ENCODE measurements at places on chromosomes 6 and 20.

- DNase-seq, result no peak
Measured at GRCh38 chr20:55626716-55627115, 378.6 kb downstream of the CBLN4 start.

GRCh38 chr6:138486249-138487101 is 12.8 kb downstream of the NHSL1 start:
- no peak for DNase-seq

DNA sequence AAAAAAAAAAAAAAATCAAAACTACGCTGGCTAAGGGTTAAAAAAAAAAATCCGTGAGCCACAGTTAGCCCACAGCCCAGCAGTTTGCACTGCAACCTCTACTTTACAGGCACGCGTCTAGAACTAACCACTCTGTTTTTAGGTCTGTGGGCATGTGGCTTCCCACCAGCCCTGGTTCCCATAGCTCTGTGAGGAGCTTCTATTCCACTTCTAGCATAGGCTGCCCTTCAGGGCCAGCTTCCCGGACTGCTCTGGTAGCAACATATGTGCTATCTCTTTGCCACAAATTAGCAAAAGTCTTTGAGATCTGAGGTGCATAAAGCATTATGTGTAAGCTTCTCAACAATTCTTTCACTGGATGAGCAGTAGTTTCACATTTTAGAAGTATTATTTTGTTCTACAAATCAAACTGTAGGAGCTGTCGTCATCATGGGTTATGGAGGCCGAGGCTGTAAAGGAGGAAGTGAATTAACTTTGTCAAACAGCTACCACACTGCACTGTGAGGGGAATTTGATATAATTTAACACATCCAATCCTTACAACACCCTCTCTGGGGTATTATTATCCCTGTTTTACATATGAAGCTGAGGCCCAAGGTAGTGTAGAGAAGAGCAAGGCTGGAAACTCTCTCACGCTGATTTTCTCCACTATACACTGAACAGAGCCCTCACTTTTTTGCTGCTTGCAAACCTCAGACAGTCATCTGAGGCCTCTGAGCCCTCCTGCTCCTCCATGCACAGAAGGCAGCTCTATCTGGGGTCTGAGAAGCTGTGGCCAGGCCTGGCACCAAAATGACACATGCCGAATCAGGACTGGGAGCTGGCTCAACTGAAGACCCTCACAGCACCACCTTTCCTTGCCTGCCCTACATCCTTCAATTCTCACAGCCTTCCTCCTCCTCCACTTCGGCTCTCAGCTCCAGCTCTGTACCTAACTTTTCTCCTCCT is 35.4 kb downstream of the MAN1A1 start:
- DNase-seq, result peak; percentile 55

DNA sequence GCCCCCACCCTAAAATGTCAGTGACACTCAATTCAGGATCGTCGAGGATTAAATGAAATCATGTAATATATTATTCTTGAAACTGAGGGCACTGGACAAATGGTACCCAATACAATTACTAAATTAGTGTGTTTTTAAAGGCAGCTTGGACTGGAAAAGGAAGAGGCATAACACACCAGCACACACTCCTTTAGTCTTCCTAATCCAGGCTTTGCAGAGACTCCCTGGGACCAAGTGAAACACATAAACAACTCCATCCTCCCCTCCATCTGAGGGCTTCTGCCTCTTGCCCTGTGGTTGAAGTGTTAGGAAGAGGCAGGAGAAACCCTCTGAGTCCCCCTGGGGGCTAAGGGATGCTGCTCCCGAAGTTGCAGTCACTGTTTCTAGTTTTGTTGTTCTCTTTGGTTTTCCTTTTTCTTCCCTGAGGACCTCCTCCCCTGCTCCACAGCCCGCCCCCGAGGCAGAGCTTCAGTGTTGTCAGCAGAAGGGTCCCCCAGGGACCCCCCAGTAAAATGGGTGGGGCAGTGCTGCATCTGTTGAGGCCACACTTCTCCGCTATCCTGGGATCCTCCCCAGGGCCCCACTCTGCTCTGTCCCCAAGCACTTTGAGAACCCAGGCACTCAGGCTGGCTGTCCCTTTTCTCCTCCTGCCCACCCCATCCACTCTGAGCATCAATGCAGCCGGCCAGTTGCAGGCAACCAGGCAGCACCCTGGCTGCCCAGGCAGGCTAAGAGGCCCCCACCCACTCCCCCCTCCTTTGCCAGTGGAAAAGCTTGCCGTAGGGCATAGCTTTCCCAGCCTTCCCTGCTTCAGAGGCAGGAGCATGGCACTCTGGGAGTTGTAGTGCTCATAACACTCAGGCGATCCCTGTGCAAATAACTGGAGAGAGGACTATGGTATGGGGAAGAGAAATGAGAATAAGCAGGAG is 5.9 kb downstream of the TMEM63B start:
- DNase-seq, result no peak

DNA sequence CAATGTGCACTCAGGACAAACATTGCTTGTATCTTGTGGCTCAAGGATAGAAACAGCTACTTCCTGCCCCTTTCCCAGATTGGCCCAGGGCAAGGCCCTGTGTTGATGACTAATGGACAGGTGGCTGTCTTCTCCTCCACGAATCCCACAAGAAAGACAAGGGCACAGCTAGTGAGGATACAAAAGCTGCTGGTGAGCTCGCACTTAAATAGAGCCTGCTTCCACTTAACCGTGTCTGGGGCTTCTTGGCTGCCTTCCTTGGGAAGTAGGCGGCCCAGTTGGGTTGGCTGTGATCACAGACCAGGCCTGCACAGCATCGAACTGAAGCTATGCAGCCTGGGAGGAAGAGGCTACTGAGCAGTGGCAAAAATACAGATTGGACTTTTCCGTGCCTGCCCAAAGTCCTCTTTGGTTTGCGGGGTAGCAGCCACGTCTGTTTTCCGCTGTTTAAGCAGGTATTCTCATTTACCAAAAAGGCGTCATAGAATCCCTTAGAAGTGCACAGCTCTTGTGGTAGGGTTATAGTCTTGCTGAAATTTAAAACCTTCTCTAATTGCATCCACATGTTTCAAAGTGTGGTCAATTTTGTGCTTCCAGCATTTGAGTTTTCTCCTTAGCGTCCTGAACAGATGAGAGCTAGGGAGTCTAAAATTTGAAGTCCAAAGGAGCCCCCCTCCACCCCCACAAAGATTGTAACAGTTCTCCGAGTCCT is 23.0 kb upstream of the NAA20 start:
- DNase-seq, result no peak

DNA sequence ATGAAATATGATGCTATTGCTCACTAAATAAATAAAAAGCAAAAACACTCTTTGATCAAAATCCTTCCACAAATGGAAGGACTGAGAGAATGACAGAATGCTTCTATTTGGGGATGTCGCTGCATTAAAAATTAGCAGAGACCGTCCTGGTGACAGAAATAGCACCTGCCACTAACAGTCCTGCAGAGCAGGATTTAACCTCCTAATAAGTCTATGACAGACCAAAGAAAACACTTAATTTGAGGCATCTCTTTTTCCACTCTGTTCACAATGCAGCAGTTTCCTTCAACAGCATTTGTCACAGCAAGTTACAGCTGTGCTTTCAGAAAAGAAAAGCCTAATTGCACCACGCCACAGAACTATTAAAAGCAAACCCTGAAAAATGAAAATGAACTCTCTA is 140.6 kb upstream of the BEND6 start:
- DNase-seq, result no peak

DNA sequence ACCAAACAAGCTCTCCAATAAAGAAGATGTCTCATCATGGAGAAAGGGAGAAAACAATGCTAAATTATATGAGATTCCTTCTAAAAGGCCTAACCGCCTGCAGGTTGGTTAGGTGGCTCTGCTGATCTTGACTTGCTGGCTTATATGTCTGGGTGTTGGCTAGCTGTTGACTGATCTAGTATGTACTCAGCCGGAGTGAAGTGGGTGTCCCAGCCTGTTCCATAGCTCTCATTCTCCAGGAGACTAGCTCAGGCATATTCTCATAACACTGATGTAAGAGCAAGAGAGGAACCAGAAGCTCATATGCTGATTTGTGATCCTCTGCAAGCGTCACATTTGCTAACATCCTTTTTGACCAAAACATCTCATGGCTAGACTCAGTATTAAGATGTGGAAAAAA is 473.0 kb downstream of the BMP2 start:
- DNase-seq, result no peak

- no peak for DNase-seq
Measured at GRCh38 chr6:95232446-95232845, 344.9 kb upstream of the MANEA start.

DNA sequence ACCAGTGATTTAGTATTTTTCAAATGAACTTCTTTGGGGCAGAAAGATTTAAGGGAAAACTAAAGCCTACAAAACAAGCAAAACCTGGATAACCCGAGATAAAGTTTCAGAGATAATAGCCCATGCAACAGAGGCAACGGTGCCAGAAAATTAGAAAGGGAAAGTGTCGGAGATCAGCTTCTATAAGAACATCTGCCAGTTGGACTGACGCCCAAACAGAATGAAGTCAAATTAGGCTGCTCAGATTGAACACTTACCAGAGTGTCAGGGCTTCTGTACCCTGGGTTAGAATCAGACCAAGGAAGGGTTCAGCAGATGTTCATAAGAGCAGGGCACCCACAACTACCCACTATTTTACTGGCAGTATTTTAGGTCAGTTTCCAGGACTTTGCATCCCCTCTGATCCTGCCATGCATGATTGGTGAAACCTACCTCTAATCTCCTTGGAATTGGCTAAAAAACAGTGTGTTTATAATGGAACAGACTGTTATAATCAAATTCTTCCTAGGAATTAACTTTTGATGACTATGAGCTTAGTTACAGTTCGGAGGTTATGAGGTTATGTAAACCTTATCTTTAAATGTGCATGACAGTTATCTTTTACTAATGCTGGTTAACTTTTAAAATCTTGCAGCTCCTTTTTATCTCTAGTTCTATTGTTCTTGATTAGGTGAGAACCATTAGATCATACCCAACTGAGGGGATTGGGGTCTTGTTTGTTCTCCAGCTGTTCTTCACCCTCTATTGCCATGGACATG is 13.1 kb downstream of the BMP2 start:
- no peak for DNase-seq

DNA sequence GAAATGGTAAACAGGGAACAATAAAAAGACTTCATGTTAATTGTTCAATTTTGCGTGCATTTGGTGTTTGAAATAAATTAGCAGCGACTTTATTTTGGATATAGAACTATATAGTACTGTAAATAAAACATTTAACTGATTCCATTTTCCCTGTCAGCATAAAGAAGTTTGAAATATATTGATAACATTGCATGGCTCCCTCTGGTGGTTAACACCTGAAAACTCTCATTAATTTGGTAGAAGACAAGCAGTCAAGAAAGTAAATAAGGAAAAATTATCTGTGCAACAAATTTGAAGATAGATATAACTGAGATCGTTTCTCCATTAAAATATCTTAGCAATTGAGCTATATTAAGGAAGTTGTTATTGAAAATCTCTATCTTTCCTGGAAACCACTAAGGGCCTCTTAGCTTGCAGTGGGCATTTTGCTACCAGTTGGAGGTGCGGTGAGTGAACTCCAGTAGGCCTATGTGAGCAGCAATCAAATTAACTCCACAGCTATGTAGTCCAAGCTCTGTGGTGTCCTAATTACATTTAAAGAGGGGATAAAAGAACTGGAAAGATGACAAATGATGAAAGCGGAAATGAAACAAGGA is 435.7 kb upstream of the FKBP1C start:
- DNase-seq, result peak; percentile 28

DNA sequence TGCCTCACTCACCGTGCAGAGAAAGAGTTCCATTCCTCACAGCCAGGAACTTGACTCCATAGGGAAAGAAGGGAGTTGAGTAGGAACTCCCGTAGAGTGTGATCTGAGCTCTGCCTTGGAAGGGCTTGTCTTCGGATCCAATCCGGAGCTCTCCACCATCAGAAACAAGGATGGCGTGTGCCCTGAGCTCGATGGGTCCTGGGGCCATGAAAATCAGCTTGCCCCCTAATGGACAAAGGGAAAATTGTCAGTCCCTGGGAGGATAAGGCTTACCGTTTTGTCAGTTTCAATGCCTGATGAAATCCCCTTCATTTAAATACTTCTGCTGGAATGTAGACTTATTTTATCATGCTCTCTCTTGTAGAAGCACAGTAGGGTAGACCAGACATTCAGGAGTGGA is 153.3 kb downstream of the PKHD1 start:
- no peak for DNase-seq

GRCh38 chr6:154298297-154298696 is 58.3 kb downstream of the IPCEF1 start:
- DNase-seq, result peak; percentile 62

DNA sequence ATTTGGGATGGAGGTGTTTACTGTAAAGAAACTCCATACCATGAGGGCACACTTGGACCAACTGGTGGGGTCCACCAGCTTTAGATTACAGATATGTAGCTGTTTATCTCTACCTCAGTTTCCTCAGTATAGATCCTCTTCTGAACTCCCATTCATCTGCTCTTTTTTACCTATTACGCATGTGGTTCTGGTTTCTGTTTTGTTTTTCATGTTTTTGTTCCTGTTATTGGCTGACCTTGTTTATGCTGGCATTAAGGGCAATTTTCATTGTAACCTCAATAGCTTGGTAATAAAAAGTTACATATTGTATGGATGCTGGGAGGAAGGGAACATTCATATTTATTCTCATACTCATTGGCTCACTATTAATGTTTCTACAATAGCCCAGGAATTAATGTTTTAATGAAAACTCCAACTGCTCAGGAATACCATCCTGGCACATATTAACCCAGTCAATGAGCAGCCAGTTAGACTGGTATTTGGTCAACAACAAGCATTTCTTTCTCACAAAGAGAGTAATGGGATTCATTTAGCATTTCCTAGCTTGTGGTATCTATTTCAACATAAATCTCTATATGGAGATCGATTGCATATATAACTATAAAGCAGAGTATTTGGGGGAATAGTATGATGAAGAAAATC is 83.8 kb upstream of the FAM184A start:
- no peak for DNase-seq

DNA sequence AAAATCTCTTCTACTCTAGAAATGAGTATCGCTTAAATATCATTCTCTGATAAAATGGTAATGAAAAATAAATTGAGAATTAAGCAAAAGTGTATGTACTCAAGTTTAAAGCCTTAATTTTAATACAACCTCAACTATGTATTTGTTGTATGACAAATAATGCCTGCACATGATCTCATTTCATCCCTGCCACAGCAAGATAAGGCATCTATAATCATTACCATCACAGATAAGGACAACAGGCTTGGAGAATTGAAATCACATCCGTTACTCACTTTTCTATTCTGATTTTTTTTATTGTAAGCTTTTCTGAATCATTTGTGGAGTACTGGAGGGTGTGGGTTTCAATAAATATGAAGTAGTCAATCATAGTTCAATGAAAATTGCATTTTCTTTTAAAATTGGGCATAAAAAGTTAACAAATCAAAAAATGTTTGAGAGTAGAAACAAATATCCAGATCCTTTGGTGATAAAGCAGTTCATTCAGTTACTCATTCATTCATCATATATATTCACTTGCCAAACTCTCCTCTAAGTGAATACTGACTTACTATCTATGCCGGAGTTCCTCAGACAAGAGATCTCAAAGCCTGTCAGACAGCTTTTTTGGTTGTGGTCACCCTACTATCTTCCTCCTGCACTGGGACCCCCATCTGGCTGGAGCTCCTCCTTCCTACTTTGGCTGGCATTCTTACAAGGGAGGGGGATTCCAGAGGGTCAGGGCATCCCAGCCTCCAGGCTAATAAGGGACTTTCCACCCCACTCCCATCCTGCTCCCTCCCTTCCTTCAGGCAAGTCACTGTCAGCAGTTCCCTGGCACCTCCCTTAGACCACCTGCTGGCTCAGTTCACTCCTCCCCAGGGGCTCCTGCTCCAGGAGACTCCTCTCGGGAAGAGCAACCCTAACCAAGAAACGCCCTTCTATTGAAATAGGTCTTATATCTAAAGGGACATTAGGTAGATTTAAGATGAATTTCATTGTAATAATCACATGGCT is 118.6 kb downstream of the OGFRL1 start:
- no peak for DNase-seq

GRCh38 chr6:131523988-131524673 is 48.9 kb upstream of the ARG1 start:
- no peak for DNase-seq
